IgD-negative memory B cell (primary cell): ENCODE measurements at places on chromosomes 7 and 10. TPM values are rescaled to one million over a fixed set of nuclear protein-coding genes. Genes with fewer than 3 reads are reported as not detected.

CNPY1 gene
- polyA plus RNA-seq = not detected

CTAGE6 gene
- not detected for polyA plus RNA-seq

RARRES2 gene
- polyA plus RNA-seq = not detected

HKDC1 gene
- polyA plus RNA-seq = 0.43 TPM

CYP3A7 gene
- polyA plus RNA-seq = not detected

PON1 gene
- not detected for polyA plus RNA-seq

MYH16 gene
- polyA plus RNA-seq = not detected

C7orf57 gene
- polyA plus RNA-seq = not detected

FRMD4A gene
- polyA plus RNA-seq = 1.7 TPM

SLC13A1 gene
- polyA plus RNA-seq = not detected

AMPH gene
- polyA plus RNA-seq = not detected

MMD2 gene
- not detected for polyA plus RNA-seq

EPHB6 gene
- polyA plus RNA-seq = 37.6 TPM

PPP1R9A gene
- polyA plus RNA-seq = 2.2 TPM

ADAMTS14 gene
- polyA plus RNA-seq = not detected

ANAPC16 gene
- polyA plus RNA-seq = 426 TPM

HTR5A gene
- polyA plus RNA-seq = not detected

NACAD gene
- not detected for polyA plus RNA-seq

POLR2J2 gene
- polyA plus RNA-seq = 3.3 TPM

CTAGE8 gene
- 0.33 TPM for polyA plus RNA-seq

CPED1 gene
- 3.8 TPM for polyA plus RNA-seq

ATRNL1 gene
- polyA plus RNA-seq = 2.5 TPM

NAT16 gene
- polyA plus RNA-seq = not detected

SPDYE6 gene
- polyA plus RNA-seq = 0.36 TPM

AMZ1 gene
- 1.9 TPM for polyA plus RNA-seq

CLDN3 gene
- polyA plus RNA-seq = not detected

BTBD16 gene
- polyA plus RNA-seq = not detected

FGL2 gene
- 23.7 TPM for polyA plus RNA-seq

CPN1 gene
- not detected for polyA plus RNA-seq

FGFBP3 gene
- 2.2 TPM for polyA plus RNA-seq

ITGA8 gene
- polyA plus RNA-seq = not detected

SNX10 gene
- 112 TPM for polyA plus RNA-seq

AVPI1 gene
- polyA plus RNA-seq = 3.3 TPM

SFTPA1 gene
- polyA plus RNA-seq = not detected

CHRM2 gene
- not detected for polyA plus RNA-seq

HTR7 gene
- not detected for polyA plus RNA-seq

FAM25A gene
- polyA plus RNA-seq = not detected

ADAM8 gene
- polyA plus RNA-seq = 70.9 TPM

GIMAP7 gene
- 24.1 TPM for polyA plus RNA-seq

ZCWPW1 gene
- 12.1 TPM for polyA plus RNA-seq

INTS15 gene
- polyA plus RNA-seq = 41.3 TPM

CD36 gene
- polyA plus RNA-seq = 0.69 TPM

TUBAL3 gene
- polyA plus RNA-seq = not detected

SPDYE2B gene
- polyA plus RNA-seq = not detected

PHYH gene
- 10.2 TPM for polyA plus RNA-seq

GSTK1 gene
- 329 TPM for polyA plus RNA-seq

TMEM236 gene
- not detected for polyA plus RNA-seq

WEE2 gene
- polyA plus RNA-seq = not detected

HOXA7 gene
- polyA plus RNA-seq = 1.0 TPM

ACHE gene
- polyA plus RNA-seq = not detected

OR6V1 gene
- not detected for polyA plus RNA-seq

HMX2 gene
- not detected for polyA plus RNA-seq

DNA2 gene
- polyA plus RNA-seq = 0.23 TPM

FGFR2 gene
- not detected for polyA plus RNA-seq

TMEM229A gene
- polyA plus RNA-seq = not detected

TRIM50 gene
- not detected for polyA plus RNA-seq

FAM241B gene
- polyA plus RNA-seq = 1.2 TPM

CTAGE4 gene
- polyA plus RNA-seq = not detected

LEP gene
- polyA plus RNA-seq = not detected
